CD4-positive, alpha-beta T cell treated with Interleukin-6 at 100 ng/mL for 8 hours (primary cell): ENCODE measurements at places on chromosomes 5 and 9.

DNA sequence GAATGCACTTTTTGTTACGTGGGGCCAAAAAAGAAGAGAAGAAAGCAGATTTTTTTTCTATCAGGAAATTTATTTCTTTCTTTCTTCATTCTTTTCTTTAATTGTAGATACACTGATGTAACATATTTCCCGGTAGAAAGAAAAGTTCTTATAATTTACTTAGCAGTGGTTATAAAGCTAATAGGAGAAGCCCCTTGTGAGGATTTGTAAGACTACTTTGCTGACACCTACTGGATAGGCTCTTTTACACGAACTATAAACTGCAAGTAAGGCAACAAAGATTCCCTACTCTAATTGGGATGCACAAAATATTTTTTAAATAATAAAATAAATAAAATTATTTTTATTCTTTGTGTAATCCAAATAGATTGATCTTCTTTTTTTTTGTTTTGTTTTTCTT, 284.4 kb downstream of the DNAH5 start:
- DNase-seq: no peak

DNA sequence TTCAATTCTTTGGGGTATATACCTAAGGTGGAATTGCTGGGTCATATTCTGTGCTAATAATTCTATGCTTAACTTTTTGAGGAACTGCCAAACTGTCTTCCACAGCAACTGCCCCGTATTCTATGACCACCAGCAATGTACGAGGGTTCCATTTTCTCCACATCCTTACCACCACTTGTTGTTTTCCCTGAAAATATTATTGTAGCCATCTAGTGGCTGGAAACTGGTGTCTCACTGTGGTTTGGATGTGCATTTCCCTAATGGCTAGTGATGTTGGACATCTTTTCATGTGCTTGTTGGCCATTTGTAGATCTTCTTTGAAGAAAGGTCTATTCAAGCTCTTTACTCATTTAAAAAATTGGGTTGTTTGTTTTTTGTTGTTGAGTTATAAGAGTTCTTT, 30.7 kb downstream of the MSX2 start:
- DNase-seq: no peak

DNA sequence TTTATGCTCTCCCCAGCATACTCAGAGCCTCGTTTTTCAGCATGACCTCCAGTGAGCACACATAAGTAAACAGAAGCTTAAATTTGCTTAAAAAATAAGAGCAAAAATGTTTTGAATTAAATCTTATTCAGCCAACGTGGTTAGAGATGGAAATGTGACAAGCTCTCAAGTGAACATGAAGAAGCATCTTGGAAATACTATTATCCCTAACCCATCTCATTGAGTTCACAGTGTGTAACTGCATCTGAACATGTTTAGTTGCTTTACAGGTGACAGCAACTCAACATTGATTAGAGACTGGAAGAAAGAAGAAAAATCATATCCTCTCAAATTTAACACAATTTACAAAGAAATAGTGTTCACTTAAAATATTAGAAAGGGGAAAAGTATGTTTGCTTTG, 1785.1 kb downstream of the MAT2B start:
- no peak for DNase-seq

DNA sequence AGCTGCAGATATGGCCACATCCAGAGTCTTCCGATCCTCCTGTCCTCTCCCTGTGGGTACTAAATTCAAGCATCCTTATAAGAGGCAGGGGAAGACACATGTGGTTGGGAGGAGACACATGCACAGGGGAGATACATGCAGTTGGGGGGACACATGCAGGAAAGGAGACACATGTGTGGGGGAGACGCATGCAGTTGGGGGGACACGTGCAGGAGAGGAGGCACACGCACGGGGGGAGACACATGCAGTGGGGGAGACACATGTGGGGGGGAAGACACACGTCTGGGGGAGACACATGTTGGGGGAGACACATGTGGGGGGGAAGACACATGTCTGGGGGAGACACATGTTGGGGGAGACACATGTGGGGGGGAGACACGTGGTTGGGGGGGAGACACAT, 21.2 kb upstream of the OLFM1 start:
- no peak for DNase-seq

DNA sequence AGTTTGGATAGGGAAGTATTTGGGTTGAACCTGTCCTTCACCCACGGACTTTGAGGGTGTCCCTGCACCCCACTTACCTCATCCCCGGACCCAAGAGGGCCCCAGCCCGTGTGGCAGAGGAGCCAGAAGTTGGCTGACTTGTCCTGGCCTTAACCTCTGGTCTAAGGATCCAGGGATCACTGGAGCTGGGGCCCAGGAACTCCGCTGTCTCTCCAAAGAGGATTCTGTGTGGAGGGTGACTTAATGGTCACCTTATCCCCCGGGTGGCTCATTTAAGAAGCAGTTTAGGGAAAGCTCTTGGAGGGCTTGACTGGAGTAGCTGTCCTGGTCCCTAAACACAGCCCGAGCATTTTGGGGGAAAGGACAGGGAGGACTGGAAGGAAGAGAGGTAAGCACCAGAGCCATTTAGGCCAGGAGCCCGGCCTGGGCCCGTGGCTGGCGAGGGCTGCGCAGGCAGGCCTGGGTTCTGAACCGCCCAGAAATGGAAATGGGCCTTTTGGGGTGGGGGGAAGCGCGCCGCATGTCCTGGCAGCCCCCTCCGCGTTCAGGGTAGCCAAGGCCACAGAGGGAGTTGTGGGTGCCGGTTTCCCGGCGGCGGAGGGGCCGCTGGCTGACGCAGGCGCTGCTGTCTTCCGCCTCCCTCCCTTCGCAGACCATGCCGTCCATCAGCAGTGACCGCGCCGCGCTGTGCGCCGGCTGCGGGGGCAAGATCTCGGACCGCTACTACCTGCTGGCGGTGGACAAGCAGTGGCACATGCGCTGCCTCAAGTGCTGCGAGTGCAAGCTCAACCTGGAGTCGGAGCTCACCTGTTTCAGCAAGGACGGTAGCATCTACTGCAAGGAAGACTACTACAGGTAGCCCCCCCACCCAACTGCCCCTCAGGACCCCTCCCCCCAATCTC, 2.0 kb downstream of the LHX2 start:
- DNase-seq: no peak

DNA sequence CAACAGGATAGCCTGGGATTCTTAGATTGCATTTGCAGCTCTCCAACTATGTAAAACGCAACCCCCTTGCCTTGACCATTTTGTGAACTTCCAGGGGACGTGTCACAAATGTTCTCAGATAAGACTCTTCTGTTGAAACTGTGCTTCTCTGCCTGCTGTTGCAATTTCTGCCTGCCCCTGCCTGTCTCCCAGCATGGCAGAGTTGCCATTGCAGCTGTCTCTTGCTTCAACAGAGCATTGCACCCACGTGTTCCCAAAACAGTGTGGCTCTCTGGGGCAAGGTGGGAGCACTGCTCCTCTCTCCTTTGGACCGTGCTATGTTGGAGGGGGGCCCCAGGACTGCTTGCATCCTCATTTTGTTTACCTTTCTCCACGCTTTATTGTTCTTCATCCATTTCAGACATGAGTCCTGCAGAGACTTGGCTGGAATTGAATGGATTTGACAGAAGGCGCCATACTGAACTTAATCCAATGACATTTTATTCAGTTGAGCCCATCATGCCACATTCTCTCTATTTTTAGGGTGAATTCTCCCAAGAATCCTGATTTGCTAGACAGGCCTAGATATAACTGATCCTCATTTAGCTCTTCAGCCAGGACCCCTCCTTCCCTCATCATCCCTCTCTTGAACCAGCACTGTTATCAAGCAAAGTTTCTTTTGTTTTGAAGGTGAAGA, 90.7 kb downstream of the MAT2B start:
- DNase-seq: no peak

DNA sequence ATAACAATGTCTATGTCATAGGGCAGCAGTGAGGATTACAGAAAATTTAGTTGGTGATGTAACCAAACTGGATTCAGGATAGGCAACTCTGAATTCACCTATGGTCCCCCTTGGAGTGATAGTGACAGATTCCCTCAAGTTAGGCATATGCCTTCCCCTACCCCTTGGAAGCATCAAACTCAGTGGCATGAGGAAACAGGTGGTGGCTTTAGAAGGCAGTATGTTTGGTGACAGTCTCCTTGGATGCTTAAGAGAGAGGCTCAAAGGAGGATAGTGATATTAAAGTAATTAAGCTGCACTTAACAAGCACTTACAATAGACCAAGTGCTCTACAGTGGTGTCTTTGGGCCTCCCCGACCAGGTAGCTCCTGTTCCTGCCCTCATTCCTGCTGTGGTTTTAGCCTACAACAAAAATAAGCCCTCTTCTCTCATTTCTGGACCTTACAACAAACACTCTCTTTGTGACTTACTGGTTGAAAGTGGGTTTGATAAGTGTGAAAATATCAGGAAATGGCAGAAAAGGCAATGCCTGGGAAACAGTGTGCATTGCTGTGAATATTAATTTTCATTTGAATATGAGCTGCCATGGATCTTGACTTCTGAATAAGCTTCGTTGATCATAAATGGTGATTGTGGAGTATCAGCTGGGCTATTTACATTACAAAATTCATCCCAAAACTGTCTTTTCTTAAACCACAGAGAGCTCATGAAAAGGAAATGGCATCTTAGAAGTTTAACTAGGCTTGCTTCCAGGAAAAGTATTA, 29.2 kb downstream of the NR4A3 start:
- DNase-seq: no peak

- DNase-seq: peak; percentile 23
Observed at GRCh38 chr9:79570448-79571308, 1.1 kb upstream of the TLE4 start.

DNA sequence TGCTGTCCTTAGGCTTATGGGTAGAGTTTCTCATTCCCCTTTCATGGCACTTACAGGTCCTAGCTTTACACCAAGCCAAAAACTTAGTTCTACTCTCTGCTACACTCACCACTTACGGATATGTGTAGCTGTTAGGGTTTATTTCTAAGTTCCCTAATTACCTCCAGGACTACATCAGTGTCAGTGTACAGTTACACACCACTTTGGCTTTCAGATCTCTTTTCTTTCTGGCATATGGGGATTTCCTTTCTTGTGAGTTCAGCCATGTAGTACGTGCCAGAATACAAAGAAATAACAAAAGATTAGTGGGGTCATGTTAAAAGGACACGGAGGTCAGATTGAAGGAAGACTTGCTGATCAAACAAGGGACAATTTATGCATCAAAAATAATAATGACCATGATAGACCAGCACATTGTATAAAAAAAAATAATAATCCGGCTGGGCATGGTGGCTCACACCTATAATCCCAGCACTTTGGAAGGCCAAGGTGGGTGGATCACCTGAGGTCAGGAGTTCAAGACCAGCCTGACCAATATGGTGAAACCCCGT, 41.8 kb downstream of the LYRM7 start:
- no peak for DNase-seq

GRCh38 chr9:19298436-19299000, 68.0 kb downstream of the DENND4C start:
- no peak for DNase-seq

DNA sequence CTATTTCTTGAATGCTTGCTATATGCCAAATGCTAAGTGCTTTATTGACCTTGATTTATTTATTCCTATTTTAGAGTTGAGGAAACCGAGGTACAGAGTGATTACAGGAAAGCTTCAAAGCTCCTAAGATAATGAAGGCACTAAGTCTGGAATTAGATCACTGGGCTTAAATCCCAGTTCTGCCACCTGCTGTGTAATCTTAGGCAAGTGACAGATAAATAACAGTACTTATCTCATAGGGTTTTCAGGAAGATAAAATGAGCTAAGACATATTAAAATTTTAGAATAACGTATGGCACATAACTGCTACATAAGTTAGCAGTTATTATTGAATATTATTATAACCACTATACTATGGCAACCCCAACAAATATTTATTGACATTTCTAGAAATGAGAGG, 843.8 kb downstream of the DTWD2 start:
- DNase-seq: no peak

DNA sequence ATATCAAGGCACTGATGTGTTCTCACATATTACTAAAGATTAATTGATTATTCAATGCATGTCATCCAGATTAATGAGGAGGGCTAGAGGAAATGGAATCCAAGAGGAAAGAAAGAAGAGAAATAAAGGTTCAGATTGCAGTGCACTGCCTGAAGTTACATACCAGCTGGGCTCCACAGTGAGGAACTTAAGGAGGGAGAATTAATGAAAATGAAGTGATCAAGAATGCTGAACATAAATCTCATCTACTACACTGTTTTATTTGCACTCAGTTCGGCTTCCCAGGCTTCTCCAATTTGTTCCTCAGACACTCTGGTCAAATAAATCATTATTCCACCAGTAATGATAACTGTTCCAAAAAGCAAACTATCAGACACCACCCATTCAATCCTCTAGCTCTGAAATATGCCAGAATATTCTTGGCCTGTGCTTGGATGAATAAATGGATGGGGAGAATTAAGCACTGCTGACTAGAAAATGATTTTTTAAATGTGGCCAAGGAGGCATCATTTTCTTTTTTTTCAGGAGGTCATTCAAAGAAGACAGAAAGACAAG, 88.6 kb upstream of the FBN2 start:
- DNase-seq: no peak

- DNase-seq: no peak
Observed at GRCh38 chr5:67696446-67696845, 499.8 kb upstream of the CD180 start.
